ENCODE measurements at places on chromosomes 4 and X.
A peak's percentile ranks its signal among the peaks of the same experiment; 100 is the strongest.

GRCh38 chr4:79682161-79682560 lies 274.1 kb upstream of the GK2 start:
- no peak for DNase-seq

GRCh38 chr4:87188048-87188447 lies 32.4 kb downstream of the KLHL8 start:
- no peak for DNase-seq

DNA sequence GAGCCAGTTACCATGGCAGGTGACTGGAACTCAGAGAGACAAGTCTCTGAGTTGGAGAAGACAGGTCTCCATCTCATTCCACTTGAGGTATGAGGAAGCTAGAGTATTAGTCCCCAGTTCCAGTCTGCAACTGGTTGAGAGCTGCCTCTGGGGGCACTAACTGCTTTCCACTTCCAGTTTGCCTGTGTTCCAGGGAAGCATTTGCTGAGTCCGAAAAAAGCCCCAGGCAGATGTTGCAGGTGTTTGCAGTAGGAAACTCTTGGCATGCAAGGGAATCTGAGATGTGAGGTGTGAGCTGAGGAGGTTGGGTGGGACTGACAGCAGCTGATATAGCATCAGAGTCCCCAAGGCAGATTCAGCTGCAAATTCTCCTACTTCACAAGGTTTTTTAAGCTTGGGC lies 272.2 kb upstream of the CASK start:
- no peak for DNase-seq

GRCh38 chr4:112181358-112182000 lies 36.2 kb downstream of the FAM241A start:
- no peak for DNase-seq

DNA sequence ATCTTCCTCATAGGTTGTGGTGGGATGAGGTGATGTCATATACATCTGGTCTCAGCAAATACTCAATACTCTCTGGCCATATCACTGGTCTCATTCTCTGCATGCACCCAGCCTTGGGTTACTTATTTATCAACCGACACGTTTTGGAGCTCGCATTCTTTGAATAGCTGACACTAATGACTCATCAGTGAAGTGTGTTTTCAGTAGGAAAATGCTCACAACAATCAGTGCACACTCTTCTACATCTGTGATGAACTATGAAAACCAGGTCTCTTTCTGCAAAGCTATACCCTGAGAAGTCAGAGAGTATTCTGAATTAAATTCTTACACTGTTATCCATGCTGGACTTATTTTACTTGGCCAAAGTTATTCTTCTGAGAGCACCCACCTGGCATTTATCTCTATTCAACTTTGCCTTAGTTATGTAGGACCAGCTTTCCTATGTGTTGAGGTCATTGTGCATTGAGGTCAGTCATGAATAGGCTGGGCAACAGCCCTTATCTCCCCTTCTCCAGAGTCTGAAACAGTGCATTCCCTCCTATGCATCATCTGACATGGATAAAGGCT lies 58.7 kb upstream of the DHX15 start:
- DNase-seq, result no peak

DNA sequence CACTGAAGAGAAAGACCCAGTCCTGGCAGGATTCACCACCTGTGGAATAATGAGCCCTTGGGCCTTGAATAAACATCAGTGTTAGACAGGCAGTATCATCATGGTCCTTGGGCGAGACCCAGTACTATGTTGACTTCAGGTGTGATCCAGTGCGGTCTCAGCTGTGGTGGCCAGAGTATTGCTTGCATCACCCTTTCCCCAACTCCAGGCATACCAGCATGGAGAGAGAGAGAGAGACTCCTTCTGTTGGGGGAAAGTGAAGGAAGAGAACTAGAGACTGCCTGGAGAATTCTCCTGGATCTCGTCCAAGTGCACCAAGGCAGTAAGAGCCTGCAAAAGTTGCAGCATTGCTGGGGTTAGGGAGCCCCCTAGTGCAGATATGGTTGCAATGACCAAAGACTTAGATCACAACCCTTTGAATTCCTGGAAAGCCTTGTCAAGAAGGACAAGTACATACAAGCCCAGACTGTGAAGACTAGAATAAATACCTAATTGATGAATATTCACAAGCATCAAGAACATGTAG lies 61.1 kb upstream of the VAMP7 start:
- peak; percentile 41 for DNase-seq

DNA sequence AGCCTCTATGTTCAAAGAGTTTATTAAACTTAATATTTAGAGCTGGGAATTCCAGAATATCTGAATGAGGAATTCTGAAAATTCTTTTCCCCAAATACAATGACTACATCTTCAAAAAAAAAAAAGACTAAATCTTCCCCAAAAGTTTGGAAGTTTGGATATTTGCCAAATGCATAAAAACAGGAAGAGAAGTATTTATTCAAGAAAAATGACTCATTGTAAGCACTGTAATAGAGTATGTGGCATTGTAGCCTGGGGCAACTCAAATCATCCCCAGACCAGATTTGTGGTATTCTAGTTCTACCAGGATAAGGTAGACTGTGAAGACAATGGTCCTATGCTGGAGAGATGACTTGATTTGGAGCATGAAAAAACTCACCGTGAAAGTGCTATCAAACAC lies 78.5 kb upstream of the PDHA2 start:
- no peak for DNase-seq

- DNase-seq, result no peak
Measured at GRCh38 chr4:161291222-161291621, 872.6 kb downstream of the FSTL5 start.

DNA sequence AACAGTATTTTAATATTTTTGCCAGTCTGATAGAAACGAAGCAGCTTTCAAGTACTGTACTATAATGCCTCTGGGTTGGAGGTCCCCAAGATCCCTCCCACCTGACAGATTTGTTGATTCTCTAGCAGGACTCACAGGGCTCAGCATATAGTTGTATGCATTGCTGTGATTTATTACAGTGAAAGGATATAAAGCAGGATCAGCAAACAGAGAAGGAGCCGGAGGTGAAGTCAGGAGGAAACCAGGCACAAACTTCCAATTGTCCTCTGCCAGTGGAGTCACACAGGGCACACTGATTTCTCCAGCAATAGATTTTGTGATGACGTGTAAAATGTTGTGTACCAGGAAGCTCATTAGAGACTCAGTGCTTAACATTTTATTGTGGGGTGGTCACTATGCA lies 19.0 kb downstream of the USP53 start:
- DNase-seq, result no peak

DNA sequence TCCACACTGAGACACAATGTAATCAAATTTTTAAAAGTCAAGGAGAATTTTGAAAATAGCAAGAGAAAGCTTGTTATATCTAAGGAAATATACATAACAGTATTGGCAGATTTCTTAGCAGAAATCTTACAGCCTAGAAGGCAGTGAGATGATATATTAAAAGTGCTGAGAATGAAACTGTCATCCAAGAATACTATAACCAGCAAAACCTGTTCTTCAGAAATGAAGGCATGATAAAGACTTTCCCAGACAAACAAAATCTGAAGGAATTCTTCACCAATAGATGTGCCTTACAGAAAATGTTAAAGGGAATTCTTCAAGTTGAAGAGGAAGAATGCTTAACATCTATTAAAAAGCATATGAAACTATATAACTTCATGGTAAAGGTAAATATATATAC lies 73.6 kb downstream of the CPEB2 start:
- DNase-seq, result no peak

DNA sequence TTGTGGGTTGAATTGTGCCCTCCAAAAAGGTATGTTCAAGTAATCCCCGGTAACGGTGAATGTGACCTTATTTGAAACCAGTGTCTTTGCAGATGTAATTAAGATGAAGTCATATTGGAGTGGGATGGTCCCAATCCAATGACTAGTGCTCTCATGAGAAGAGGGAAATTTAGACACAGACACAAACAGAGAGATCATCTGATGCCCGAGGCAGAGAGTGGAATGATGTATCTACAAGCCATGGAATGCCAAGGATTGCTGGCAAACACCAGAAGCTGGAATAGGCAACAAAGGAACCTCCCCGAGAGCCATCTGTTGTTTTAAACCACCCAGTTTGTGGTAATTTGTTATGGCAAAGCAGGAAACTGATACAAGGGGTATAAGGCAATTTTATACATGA lies 35.1 kb downstream of the RPS6KA3 start:
- no peak for DNase-seq

DNA sequence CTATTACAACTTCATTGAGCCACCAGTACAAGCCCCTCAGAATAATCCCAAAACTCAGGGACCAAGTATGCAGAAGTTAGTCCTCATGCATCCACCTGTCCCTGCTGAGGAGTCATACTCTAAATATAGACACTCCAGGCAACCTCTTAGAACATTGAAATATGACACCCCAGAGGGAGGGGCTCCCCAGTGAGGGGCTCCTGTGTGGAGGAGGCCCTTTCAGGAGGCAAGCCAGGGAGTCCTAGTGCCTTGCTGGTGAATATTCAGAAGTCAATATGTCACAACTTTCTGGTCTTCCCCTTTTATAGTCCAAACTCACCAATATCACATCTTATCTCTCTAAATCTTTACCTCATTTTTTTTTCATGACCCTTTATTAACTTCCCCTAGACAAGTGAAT lies 1.6 kb upstream of the ARMCX6 start:
- DNase-seq, result peak; percentile 8

DNA sequence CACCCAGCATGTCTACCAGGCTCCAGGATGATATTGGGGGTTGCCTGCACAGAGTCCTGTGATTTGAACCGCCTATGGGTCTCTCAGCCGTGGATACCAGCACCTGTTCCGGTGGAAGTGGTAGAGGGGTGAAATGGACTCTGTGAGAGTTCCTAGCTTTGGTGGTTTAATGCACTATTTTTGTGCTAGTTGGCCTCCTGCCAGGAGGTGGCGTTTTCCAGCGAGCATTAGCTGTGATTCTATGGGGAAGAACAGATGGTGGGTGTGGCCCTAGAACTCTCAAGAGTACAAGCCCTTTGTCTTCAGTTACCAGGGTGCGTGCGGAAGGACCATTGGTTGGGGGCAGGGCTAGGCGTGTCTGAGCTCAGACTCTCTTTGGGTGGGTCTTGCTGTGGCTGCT lies 316.9 kb upstream of the AMOT start:
- no peak for DNase-seq

DNA sequence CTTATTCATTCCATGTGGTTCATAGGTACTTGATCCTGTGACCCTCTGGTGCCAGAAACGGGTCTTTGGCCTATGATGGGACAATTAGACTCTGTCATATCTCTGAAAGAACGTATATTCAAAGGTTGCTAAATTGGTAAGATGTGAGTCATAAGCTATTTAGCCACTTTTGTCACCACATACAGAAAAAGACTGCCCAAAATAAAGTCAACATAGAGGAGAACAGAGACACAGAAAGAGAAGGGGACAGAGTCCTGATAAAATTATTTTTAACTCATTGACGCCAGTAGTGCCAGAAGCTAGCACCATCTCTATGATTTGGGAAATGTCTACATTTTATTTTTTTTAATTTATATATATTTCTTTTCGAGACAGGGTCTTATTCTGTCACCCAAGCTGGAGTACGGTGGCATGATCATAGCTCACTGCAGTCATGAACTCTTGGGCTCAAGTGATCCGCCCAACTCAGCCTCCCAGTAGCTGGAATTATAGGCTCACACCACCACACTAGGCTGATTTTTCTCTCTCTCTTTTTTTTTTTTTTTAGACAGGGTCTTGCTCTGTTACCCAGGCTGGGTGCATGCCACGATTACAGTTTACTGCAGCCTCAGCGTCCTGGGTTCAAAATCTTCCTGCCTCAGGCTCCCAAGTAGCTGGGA lies 92.1 kb upstream of the COX18 start:
- DNase-seq, result no peak

DNA sequence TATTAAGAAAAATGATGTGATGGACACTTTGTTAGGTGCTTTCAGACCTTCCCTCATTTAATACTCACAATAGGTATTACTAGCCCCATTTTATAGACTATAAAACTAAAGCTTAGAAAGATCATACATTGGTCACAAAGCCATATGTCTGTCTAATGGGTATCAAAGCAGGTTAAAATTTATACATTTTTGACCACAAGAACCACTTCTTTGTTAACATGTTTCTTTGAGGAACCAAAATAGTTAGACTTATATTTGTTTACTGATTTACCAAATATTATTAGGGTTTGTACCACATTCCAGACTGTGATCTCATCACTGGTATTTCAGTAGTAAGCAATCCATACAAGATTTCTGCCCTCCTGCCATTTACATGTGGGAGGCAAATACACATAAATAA lies 363.3 kb downstream of the NAF1 start:
- no peak for DNase-seq

GRCh38 chr4:71211748-71212147 lies 127.1 kb upstream of the SLC4A4 start:
- DNase-seq, result no peak

DNA sequence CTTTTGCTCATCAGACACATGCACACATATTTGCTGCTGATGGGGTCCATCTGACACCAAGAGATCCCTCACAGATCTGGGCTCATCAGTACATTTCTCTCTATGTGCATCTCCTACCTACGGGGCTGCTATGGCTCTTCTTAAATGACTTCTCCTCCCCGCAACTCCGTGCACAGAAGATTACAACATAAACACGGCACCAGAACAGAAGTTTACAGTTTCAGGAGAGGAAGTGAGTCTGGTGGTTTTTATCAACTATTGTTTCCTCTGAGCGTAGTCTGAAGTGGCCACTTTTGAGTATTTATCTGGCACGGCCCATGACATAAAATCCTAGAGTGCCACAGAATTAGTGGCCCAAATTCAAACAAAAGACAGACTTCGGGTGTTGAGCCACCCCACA lies 263.8 kb downstream of the PRDM5 start:
- no peak for DNase-seq

DNA sequence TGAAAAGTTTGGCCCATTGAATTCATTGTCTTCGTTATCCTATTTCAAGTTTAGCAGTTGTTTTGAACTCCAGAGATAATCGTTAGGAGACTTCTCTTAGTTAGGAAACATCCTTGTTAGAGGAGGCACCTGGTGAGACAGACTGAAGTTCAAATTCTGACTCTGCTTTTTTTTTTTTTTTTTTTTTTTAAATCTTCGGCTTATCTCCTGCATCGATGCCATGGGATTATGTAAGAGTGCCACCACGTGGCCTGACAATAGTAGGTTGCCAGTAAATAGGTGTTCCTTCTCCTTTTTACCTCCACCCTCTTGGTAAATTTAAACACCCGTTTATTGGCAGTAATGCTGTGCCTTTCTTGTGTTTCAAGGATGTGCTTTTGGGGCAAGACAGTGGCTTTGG lies 149.3 kb downstream of the SOWAHB start:
- DNase-seq, result peak; percentile 24

DNA sequence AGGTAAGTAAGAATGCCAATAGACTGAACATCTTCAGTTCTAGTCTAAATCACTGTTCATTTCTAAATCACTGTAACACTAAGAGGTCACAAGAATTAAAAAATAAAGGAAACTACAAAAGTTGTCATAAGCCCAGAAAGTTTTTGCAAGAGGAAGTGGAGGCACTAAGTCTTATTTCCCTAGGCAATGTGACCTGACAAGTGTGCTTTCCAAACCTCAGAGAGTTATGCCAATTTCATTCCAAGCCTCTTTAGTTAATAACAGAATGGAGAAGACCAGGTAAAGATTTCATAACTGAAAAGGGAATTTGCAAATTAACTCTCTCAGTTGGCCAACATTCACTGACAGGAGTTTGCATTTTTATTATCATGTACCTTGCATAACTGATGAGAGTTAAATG lies 40.5 kb downstream of the BBS12 start:
- DNase-seq, result no peak

GRCh38 chr4:8307714-8308113 lies 38.2 kb downstream of the HTRA3 start:
- DNase-seq, result no peak

- DNase-seq, result no peak
Measured at GRCh38 chrX:332496-332860, 13.9 kb upstream of the GTPBP6 start.

Measured in activated T-cell treated with anti-CD3 and anti-CD28 coated beads, Interleukin-2, amount 50 U/mL, for 72 hours (primary cell).